Right lobe of liver (tissue), 6 donors: ENCODE measurements at places on chromosomes 1 and 21. TPM values are rescaled to one million over a fixed set of nuclear protein-coding genes. Genes with fewer than 3 reads are reported as not detected.

DNA sequence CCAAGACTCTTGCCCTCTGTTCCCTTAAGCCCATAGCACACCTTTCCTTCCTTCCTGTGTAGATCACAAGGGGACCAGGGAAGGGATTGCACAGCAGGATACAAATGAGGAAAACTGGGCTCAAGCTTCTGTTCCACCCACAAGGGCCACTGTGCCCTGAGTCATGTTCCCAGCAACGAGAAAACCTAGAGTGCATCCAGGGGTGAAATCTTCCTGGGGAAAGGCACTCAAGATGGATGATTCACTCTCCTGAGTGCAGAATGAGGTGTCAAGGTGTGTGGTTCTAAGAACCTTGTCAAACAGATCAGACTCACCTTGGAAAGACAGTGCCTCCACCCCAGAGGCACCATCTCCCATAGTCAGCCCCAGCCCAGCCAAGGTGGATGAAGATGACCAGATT lies 40.7 kb upstream of the EYA3 start:
- DNase-seq = no peak

DNA sequence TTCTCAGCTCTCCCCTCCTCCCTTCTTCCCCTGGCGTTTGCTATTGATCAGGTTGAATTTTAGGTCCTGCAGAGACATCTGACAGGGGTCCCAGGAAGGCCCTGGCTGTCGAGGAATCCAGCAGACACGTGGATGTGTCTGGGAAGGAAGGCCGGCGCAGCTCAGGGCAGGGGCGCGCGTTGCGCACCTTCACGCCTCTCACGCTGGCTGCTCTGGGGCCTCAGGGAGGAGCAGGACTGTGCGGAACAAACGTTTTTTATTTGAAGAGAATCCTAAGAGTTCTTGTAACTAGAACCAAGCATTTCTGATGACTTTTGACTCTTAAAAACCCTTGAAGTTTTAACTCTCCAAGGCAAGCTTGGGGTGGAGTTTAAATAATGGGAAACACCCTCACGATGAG lies 54.2 kb downstream of the SLC37A1 start:
- DNase-seq = no peak

Gene SAMD11
- total RNA-seq = 4.3 TPM

DNA sequence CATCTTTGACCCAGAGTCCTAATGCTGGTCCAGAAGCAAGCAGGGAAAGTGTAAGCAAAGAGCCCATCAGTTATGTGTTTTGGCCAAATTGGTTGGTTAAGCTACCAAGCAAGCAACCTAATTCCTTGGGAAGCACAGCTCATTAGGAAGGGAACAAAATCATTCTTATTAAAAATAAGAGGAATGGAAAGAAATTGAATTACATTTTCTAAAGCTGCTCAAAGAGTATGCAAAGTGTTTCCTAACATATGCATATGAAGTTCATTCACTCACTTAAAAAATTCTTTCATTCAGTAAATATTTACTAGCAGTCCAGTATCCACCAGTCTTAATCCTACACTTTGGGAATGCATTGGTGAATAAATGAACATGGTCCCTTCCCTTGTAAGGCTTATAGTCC lies 71.8 kb downstream of the RNF220 start:
- no peak for DNase-seq

DNA sequence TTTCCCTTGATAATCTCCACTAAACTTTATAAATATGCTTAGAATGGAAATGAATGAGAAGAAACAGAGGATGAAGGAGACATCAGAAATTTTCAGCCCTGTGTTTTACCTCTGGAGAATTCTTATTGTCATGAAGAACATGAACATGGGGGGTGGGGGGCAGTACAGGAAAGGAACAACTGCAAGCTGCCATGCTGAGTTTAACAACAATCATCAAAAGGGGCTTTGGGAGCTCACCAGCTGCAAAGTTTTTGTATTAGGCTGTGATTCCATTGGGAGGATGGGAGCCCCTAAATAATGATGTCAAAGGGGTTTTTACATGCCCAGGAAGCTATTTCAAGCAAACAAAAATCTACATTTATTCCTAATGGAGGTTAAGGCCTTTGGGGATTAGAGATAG lies 103.3 kb downstream of the AKT3 start:
- no peak for DNase-seq

- DNase-seq = no peak
These were observed 36.7 kb upstream of the WASF2 start for GRCh38 chr1:27526569-27527222.
